HCEC 1CT (cell line): ENCODE measurements at places on chromosomes 5 and 9.

DNA sequence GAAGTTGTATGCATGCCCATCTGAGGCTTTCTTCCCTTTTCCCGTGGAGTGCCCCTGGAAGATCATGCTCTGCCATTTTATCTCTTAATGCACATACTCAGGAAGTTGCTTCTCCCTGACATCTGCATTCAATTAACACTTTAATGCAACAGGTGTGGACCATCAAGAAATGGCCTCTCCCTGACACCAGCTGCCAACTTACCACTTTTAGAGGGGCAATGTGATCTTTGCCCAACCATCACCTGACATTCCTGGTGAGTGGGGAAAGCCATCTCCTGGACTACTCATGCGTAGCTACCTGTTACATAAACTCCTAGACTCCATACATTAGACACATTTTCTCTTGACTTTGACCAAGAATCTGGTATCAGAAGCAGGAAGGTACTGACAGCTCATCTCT lies 1450.4 kb upstream of the CDH9 start:
- DNase-seq, result no peak

DNA sequence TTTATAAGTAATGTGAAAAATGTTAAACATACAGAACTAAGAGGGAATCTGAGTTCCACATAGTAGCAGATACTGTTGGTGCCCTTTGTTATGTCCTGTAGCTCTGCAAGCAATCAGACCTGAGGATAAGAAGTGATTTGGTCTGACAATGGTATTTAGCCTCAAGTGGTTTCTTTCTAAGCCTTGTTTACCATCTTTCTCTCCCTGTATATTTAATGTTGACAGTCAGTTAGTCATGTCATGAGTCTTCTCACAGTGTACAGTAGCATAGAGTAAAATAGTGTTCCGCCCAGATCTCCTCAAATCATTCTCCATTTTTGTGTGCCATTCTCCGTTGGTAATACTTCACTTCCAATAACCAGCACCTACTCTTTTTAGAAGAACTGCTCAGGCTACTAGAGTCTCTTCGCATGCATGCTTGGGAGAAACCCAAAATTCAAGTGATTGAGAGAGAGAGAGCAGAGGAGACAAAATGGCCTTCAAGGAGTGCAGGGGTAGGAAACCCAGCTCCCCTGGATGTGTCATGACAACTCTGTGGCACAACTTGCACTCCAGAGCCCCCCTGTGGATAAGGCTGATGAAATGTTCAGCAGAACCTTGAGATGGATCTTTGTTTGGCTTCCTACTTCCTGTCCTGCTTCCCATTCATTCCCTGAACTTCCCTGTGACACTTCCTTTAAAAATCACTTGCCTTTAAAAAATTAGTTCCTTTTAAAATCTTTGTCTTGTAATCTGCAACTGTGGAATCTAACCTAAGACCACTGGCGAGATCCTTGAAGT lies 129.2 kb upstream of the FST start:
- DNase-seq, result peak; percentile 43

DNA sequence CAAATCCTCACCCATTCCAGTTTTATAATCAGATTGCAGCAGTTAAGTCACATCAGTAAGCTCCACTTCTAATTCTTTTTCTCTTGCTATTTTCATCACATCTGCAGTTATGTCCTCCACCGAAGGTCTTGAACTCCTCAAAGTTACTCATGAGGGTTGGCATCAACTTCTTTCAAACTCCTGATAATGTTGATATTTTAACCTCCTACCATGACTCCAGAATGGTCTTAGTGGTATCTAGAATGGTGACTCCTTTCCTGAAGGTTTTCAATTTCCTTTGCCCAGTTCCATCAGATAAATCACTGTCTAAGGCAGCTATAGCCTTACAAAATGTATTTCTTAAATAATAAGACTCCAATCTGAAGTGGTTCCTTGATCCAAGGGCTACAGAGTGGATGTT lies 53.8 kb upstream of the EDIL3 start:
- DNase-seq, result no peak

GRCh38 chr5:115096034-115096769 lies 73.5 kb downstream of the TRIM36 start:
- no peak for DNase-seq

GRCh38 chr5:87266914-87267573 lies 639 bp upstream of the RASA1 start:
- no peak for DNase-seq

GRCh38 chr5:173618927-173619519 lies 2.6 kb upstream of the BOD1 start:
- DNase-seq, result peak; percentile 37

DNA sequence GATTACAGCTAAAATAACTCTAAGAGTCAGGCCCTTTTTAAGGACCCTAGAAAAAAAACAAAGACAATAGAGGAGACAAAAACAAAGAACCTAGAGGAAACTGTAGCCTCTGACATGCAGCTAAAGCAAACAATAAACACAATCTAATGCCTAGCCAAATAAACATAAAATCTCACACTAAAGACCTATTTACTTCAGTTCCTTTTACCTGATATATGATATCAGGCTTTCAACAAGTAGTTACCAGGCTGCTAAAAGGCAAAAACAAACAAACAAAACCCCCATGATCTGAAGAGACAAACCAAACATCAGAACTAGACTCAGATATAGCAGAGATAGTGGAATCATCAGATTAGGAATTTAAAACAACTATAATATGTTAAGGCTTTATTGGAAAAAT lies 226.5 kb upstream of the POU5F2 start:
- no peak for DNase-seq

- no peak for DNase-seq
These were observed 33.8 kb upstream of the SLC25A48 start for GRCh38 chr5:135800656-135801055.

DNA sequence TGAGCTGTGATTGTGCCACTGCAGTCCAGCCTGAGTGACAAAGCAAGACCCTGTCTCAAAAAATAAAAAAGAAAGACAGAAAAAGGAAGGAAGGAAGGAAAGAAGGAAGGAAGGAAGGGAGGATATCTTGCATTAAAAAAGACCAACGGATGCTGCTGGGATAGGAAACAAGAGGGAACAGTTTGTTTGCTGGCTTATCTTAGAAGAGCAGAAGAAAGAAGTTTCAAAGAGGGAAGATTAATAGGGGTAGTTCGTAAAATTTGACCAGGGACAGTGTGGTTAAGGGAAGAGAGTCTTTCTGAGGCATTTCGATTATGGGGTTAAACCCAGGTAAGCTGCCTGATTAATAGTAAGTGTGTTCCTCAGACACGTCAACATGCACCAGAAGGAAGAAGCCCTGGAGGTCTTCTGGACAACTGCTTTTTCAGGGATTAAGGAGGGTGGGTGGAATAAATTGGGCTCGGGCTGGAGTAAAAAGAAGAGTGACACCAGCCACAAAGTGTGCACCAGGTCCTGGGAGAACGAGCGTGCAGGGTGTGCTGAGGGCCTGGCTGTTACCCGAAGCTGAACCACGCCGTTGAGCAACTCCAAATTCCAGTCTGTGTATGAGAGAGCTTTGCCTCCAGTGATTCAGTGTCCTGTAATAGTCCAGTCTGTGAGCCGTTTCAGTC lies 24.8 kb downstream of the FYB1 start:
- peak; percentile 95 for DNase-seq

DNA sequence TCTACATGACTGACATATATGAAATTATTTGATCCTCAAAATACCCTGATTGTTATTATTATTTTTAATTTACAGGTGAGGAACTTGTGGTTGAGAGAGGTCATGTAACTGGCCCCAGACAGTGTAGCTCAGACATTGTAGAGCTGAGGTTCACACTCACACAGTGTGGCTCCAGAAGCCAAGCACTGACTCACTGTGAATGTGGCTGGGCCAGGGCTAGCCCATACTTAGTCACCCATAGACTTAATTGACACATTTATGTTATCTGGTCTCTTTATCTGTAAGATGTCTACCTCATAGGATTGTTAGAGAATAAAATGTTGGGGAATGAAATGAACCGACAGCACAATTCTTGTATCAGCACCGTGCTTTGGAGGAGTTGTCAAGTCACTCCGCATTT lies 24.9 kb upstream of the CCDC112 start:
- peak; percentile 65 for DNase-seq

- peak; percentile 64 for DNase-seq
These were observed 467.9 kb upstream of the DAB2 start for GRCh38 chr5:39892708-39893107.

GRCh38 chr5:160799184-160799583 lies 52.8 kb downstream of the ATP10B start:
- DNase-seq, result no peak

- DNase-seq, result peak; percentile 9
These were observed 20.7 kb downstream of the OR2S2 start for GRCh38 chr9:35937227-35937626.

DNA sequence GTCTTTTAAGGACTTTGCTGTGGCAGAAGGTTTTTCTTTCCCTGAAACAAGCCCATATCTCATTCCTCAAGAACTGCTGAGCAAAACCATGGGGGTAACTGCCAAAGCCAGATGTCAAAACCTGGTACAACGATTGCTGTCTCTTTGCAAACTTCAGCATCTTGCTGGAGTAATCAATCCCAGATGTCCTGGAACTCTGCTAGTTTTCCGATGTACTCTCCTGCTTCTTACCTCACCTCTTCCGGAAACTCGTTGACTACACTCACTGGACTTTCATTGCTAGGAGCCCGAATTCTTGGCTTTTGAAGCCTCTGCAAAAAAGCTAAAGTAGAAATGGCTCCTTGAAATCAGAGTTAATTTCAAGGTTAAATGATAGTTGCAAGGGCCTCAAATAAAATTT lies 23.3 kb downstream of the RAD1 start:
- no peak for DNase-seq

DNA sequence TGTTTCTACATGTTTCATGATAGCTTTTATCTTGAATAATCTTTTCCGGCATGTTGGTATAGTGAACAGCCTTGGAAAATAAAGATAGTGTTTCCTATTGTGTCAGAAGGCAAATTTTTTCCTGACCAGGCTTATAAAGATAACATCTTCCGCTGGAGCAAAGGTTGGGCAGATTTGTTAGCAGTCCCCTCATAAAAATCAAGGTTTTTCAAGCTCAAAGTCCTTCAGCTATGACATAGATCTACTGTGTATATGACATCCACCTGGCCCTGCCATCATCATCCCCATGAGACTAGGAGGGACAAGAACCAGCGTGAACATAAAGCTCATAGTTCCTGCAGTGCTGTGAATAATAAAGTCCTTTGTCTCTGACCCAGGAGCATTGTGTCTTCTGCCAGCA lies 30.4 kb upstream of the OTULINL start:
- no peak for DNase-seq

DNA sequence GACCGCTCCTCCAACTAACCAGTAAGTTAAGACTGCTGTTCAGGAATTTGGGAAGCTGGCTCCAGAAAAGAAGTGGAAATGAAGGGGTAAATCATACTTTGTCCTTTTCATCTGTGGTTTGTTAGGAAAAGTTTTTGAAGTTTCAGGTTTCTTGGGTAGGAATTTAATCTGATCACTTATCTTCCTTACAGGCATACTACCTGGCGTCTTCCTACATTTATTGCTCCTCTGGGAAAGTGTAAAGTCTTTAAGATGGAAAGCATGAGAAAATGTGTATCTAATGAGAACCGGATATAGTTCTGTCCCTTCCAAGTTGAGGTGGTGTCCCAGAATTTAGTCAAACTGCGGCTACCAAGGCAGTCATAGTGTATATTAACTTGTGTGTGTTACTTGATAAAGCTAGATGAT lies 1.3 kb downstream of the RASA1 start:
- DNase-seq, result no peak

GRCh38 chr9:106843371-106843770 lies 19.6 kb upstream of the ZNF462 start:
- no peak for DNase-seq

GRCh38 chr9:72524820-72525540 lies 3.6 kb downstream of the TMC1 start:
- DNase-seq, result peak; percentile 96
